T-cell (primary cell): ENCODE measurements at places on chromosomes 6 and 20. TPM values are rescaled to one million over a fixed set of nuclear protein-coding genes. Genes with fewer than 3 reads are reported as not detected.
A peak's percentile ranks its signal among the peaks of the same experiment; 100 is the strongest.

NKX2-2 gene
- total RNA-seq: not detected

SEL1L2 gene
- not detected for total RNA-seq

PDYN gene
- not detected for total RNA-seq

POU5F1 gene
- total RNA-seq: 3.7 TPM

TAB2 gene
- total RNA-seq: 133 TPM

CFAP61 gene
- not detected for total RNA-seq

CTAGE9 gene
- not detected for total RNA-seq

HSP90AB1 gene
- 404 TPM for total RNA-seq

SULF2 gene
- 0.76 TPM for total RNA-seq

DNA sequence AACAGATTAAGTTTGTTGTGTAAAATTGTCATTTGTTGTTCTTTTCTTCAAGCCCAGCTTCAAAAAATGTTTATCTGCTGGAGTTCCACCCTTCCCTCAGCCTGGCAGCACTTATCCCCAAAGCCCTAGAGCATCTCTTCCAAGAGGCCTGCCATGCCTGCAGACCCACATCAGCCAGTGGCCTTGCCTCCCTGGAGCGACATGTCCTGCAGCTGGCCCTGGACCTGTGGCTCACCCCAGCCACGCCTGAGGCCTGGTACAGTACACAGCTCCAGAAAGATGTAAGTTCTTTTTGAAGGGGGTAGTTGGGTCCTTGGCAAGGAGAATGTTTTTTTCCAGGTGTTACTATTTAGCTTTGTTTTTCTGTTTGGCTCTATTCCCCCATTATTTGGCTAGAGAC lies 124.8 kb downstream of the CD164 start:
- DNase-seq: no peak

DNA sequence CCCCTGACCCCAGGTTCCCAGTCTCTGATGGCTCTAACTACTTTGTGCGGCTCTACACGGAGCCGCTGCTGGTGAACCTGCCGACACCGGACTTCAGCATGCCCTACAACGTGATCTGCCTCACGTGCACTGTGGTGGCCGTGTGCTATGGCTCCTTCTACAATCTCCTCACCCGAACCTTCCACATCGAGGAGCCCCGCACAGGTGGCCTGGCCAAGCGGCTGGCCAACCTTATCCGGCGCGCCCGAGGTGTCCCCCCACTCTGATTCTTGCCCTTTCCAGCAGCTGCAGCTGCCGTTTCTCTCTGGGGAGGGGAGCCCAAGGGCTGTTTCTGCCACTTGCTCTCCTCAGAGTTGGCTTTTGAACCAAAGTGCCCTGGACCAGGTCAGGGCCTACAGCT lies 9.6 kb downstream of the PIGT start:
- no peak for DNase-seq

DNA sequence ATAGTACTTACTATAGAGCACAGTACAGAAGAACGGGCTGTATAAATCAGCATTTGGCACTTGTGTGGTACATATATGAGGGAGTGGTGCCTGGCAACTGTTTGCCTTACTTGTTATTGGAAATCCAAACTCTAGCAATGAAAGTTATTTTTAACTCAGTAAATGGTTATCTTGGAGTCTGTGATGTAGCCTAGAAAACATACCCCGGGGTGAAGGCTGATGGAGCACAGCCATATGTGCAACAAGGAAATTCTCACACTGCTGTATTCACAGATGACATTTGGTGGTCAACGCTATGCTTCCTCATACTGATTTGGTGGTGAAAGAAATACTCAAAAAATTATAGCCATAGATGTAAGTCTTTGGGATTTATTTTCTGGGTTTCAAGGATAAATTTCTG lies 807.5 kb upstream of the FLRT3 start:
- DNase-seq: no peak

DNA sequence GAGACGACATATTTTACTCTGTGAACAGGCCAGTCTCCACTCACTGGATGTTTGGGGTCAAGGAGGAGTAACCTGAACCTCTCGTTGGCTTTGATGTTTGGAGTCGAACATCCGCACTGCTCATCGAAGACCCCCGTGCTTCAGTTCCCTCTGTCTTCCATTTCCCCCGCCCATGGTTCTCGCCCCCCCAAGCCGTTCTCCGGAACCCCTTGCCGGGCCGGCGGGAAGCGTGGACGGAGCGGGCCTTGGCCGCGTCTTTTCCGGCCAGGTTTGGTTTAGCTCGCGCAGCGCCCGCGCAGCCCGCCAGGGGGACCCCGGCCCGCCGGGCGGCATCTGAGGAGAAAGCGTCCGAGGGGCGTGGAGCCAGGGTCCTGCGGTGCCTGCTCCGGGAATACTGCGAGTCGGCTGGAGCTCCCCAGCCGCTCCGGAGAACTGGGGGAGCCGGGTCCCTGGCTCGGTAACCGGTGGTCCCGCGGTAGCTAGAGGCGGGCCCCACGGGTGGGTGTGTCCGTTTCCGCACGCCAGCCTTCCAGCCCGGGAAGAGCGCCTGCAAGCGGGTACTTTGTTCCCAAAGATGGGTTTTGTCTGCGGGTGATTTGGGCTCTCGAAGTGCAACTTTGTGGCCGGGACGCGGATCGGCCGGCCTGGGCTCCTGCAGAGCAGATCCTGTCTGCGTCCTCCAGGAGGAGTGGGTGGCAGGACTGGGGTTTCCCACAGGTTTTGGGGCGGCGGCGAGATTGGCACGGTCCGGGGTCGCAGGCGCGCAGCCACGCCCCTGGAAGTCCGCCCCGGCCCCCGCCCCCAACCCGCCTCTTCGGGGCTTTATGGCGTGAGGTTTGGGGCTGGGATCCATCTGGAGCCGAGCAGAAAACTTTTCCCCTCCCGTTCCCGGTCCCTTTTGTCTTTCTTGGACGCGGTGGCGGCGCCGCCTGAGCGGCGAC lies at the start of gene TMEM200A:
Gene TMEM200A (plus strand): TSS at position 852 of the 941 bp plus-strand sequence. CDS start 74,406 bp downstream, outside the sequence.
- peak; percentile 32 for DNase-seq

GRCh38 chr20:7868108-7868507 lies 72.2 kb downstream of the HAO1 start:
- no peak for DNase-seq

DNA sequence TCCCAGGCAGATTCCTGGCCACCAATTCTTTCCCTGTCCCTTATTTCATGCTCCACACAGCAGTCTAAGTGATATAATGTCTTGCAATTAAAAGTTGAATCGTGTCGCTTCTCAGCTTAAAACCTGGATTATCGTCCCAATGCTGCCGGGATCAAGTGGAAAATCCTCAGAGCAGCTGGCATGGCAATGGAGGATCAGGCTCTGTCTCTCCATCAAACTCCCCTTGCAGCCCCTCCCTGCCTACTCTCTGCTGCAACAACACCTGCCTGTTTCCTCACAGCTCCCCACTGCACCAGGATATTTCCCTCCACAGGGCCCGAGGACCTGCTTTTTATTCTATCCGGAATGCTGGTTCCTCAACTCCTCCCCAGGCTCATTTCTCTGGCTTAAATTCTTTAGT lies 277.1 kb downstream of the SYNE1 start:
- DNase-seq: no peak

- no peak for DNase-seq
Measured at GRCh38 chr20:5118220-5119142, 1.3 kb downstream of the PCNA start.

DNA sequence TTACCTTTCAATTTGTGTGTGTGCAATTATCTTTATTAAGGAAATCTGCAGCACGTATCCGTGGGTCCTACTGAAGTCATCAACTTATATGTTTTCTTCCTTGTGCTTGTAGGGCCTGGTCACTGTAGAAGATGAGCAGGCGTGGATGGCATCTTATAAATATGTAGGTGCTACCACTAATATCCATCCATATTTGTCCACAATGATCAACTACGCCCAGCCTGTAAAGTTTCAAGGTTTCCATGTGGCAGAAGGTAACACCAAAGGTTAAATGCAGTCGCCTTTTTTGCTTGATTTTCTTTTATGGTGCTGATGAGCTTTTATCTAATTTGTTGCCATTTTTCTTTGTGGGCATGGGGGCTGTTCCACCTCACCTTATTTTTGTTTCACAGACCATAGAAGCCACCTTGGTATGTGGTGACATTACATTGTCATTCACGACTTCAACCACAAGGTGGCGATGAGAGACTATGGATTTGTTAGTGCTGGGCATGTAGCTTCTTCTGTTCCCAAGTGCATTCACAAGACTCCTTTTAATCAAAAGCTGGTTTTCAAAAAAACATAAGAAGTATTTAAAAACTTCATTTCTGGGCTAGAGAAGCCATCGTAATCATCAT lies 106.5 kb upstream of the LAMP5 start:
- DNase-seq: peak; percentile 20

- DNase-seq: no peak
Measured at GRCh38 chr6:151408858-151409257, 17.5 kb upstream of the ZBTB2 start.

DNA sequence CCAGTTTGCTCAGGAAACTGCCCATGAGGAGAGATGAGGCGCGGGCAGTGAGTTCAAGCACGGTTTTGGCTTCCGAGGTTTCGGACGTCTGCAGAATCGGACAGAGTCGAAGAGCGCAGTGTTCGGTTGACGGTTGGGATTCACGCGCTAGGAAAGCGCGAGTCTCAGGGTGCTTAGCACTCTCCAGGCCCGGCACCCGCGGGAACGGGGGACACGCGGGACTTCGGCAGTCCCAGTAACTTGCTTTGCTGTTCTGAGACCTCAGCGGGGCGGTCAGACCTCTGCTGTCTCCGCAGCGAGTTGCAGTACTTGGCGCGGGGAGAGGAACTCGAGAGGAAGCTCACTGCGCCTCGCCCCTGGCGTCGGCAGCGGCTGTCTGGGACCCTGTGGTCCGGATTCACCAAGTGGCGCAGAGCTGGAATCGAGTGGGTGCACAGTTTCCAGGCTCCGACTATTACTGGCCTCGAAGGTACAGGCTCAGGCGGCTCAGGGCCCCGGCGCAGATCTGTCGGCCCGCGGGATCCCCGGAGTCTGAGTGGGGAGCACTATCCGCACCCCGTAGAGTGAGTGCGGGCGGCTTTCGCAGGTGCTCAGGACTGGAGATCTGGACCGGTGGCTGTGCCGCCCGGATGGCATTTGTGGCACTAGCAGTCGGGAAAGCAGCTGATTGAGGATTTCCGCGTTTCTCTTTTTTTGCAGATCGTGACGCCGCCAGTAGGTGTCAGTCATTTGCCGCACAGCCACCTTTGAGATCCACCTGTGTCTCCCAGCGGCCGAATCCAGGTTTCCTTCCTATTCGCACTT lies at the start of gene POM121L2:
Gene POM121L2 (minus strand): TSS at position 128 of the 804 bp plus-strand sequence. CDS start 103 bp downstream, at position 25.
- DNase-seq: peak; percentile 20
